Esophagus muscularis mucosa (tissue), 4 donors: ENCODE measurements at places on chromosomes 16 and 17. TPM values are rescaled to one million over a fixed set of nuclear protein-coding genes. Genes with fewer than 3 reads are reported as not detected.

Gene SHCBP1
- 0.42 TPM for total RNA-seq

Gene TP53TG3
- total RNA-seq = not detected

DNA sequence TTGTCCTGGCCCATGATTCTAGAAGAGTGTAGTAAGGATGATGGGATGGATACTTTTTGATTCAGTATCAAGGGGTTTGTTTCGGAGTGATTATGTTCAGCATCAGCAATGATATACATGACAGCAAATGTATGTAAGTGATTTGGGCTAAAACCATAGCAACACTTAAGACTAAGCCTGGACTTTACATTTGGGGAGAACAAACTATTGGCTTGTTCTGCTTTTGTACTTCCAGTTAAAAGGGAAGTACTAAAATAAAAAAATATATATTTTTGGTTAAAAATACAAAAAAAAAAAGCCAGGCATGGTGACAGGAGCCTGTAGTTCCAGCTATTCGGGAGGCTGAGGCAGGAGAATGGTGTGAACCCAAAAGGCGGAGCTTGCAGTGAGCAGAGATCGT lies 20.5 kb upstream of the DHX8 start:
- no peak overlapping the region for H3K27ac ChIP-seq
- peaks cover 8% of the 10 kb centered on the region for H3K4me1 ChIP-seq
- no peak for DNase-seq
- H3K27me3 ChIP-seq = no peaks in the 10 kb centered on the region
- no peak overlapping the region for H3K4me3 ChIP-seq
- no peaks in the 10 kb centered on the region for H3K36me3 ChIP-seq

- no peak overlapping the region for H3K4me3 ChIP-seq
- H3K4me1 ChIP-seq = peaks cover 14% of the 10 kb centered on the region
- H3K36me3 ChIP-seq = no peaks in the 10 kb centered on the region
- no peak for DNase-seq
- H3K27me3 ChIP-seq = no peaks in the 10 kb centered on the region
- H3K27ac ChIP-seq = no peak overlapping the region
Measured at GRCh38 chr16:86026171-86026910, 127.4 kb downstream of the IRF8 start.

GRCh38 chr17:76151896-76152454 lies 10.9 kb upstream of the FOXJ1 start:
- DNase-seq = no peak
- H3K27ac ChIP-seq = no peak overlapping the region
- H3K27me3 ChIP-seq = no peaks in the 10 kb centered on the region
- H3K36me3 ChIP-seq = peaks cover 3% of the 10 kb centered on the region
- H3K4me3 ChIP-seq = no peak overlapping the region
- peaks cover 16% of the 10 kb centered on the region for H3K4me1 ChIP-seq

GRCh38 chr16:57763285-57764005 lies 27.9 kb downstream of the KATNB1 start:
- H3K27ac ChIP-seq = no peak overlapping the region
- H3K4me1 ChIP-seq = no peaks in the 10 kb centered on the region
- no peak overlapping the region for H3K4me3 ChIP-seq
- no peaks in the 10 kb centered on the region for H3K27me3 ChIP-seq
- H3K36me3 ChIP-seq = peaks cover 93% of the 10 kb centered on the region
